ENCODE measurements at places on chromosomes 3 and 15. TPM values are rescaled to one million over a fixed set of nuclear protein-coding genes. Genes with fewer than 3 reads are reported as not detected.

SCN11A gene
- 0.46 TPM for total RNA-seq

CCNDBP1 gene
- total RNA-seq: 31.1 TPM

TGM4 gene
- not detected for total RNA-seq

SNX33 gene
- 2.5 TPM for total RNA-seq

MRAS gene
- 80.5 TPM for total RNA-seq

SV2B gene
- total RNA-seq: 30.2 TPM

CLDN1 gene
- 3.0 TPM for total RNA-seq
